ENCODE measurements at places on chromosomes 2 and 18.
A peak's percentile ranks its signal among the peaks of the same experiment; 100 is the strongest.

DNA sequence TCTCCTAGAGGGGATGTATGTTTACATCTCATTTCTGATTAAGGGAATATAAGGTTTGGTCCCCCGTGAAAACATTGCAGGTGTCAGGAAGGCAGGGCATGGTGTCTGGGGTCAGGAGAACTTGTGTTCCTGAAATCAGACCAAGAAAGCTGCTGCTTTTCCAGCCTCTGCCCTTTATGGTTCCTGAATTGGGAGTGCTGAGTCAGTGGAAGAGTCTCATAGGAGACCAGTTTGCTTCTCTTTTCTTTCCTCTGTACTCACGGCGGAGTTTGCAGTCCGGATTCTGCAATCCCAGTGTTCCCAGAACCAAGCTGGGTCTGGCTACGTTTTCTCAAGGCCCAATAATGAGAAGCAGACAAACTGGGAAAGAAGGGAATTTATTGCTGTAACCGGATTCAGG, 5.1 kb upstream of the MARCO start:
- DNase-seq = no peak

- DNase-seq = no peak
Measured at GRCh38 chr2:232689152-232689910, 7.8 kb upstream of the GIGYF2 start.

DNA sequence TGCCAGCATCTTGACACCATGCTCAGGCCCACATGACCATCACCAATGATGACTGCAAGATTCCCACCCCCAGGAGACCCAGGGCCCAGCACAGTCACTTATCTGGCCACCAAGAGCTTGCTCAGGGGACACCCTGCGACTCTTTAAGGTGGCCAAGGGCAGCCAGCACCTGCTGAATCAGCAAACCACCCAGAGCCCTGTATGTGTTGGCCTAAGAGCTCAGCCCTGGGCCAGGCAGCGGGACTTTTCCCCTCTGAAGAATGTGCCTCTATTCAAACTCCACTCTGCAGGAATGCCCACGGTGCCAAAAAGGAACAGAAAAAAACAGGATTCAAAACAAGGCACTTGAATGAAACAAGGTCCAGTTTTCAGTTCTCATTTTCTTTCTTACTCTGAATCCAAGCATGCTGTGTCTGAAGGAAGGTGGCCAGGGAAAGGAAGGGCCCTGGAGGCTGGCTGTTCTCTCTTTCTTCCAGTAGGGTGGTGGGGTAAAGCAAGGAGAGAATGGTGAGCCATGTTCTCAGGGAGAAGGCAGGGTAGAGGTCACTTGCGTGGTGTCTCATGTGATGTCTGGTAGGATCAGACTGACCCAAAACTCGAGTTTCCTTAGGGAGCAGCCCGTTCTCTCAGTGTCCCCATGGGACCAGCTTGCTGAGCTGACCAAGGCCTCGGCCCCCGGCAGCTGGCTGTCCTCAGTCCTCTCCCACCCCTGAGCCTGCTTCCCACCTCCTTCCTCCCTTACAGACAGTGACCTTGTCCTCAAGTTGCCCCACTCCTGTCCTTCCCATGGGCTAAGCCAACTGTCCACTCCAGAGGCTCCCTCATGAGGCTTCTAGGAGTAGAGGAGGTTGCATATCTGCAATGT, 150.0 kb downstream of the RNF152 start:
- DNase-seq = no peak

- no peak for DNase-seq
Measured at GRCh38 chr2:202299712-202300111, 34.1 kb downstream of the NOP58 start.

GRCh38 chr2:174969091-174969734, 36.0 kb downstream of the CHN1 start:
- no peak for DNase-seq

DNA sequence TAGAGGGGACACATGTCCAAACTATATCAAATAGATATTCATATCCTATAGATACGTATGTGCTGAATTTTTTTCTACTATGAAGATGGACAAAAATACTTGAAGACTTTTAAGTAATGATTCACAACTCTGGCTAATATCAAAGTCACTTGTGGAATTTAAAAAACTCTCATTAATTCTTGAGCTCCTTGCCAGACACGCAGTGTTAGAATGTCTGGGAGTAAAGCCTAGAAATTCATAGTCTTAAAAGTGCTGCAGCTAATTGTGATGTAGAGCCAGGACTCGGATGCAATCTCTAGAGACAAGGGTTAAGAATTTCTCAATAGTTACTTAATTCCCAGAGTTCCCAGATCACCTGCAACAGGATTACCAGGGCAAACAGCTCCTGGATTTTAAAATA, 107.4 kb downstream of the ARL6IP6 start:
- DNase-seq = peak; percentile 19

GRCh38 chr2:55838653-55839052, 84.9 kb downstream of the EFEMP1 start:
- no peak for DNase-seq

GRCh38 chr18:8348051-8348720, 261.1 kb upstream of the RAB12 start:
- no peak for DNase-seq

GRCh38 chr2:3446381-3446780, 66.9 kb downstream of the TRAPPC12 start:
- no peak for DNase-seq

DNA sequence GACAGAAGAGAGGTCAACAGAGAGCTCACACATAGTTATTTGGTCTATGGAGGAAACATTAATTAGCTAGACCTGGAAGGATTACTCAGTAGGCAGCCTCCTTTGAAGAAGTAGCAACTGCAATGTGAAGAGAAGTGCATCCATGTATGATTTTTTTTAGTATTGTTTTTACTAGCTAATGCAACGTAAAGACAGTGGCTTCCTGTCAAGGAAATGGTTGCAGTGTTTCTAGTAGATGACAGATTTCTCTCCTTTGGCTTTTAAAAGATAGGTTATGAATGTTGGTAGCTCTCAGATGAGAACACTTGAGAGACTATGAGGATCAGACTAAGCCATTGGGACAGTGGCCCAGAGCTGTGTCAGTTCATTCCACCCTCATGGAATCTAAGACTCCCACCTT, 175.8 kb downstream of the AGPS start:
- no peak for DNase-seq

- no peak for DNase-seq
Measured at GRCh38 chr2:1742681-1743395, 1.5 kb downstream of the PXDN start.

DNA sequence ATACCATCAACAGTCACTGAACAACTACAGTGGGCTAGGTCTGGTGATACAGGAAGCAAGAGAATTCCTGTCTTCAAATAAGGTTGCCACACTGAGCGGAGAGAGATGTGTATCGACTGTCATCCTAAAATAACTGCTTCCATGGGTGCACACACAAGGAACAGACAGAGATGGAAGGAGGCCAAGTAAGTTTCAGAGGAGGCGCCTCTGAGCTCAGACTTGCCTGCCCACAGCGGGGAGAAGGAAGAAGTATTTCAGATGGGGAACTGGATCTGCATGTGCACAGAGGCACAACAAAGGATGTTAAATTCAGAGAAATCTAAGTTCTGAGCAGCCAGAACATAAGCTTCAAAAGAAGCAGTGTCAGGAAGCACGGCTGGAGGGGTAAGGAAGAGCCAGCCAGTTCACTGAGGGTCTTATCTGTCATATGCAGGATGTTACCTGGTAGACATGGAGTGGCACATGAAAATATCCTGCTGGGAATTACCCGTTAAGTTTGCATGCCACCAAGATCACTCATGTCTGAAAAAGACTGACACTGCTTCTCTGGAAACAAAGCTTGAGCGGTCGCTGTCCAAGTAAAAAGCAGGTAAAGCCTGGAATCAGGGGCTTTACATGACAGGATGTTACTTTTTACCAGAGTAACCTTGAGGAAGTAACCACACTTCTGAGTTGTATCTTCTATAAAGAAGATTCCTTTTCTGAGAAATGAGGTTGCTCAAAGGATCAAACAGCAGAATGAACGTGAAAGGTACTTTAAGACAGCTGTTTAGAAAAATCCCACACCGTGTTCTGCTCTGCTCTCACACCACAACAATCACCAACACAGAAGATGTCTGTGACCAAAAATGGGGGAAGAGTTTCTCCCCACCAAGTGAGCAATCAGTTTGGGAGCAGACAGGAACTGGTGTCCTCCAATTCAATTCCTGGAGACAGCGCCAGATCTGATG, 260.2 kb downstream of the NBAS start:
- DNase-seq = no peak

All from SW 1271 (cell line).